HCT116 (cell line): ENCODE measurements at places on chromosomes 16 and 17. TPM values are rescaled to one million over a fixed set of nuclear protein-coding genes. Genes with fewer than 3 reads are reported as not detected.
A peak's percentile ranks its signal among the peaks of the same experiment; 100 is the strongest.

- no peak overlapping the region for H3K27ac ChIP-seq
- H3K36me3 ChIP-seq = 0 out of 2 replicates have a peak, but pooled peaks cover 4% of the 10 kb centered on the region
- H3K4me1 ChIP-seq = peaks cover 10% of the 10 kb centered on the region; the same call in 1 of the 2 replicates
- H3K27me3 ChIP-seq = no peaks in the 10 kb centered on the region
Measured at GRCh38 chr17:43363181-43363925, 35.4 kb upstream of the ARL4D start.

- H3K36me3 ChIP-seq = no peaks in the 10 kb centered on the region
- H3K4me3 ChIP-seq = no peak overlapping the region
- H3K4me1 ChIP-seq = peaks cover 43% of the 10 kb centered on the region
Measured at GRCh38 chr17:72562615-72563188, 441.9 kb downstream of the SOX9 start.

- peaks cover 18% of the 10 kb centered on the region for H3K4me1 ChIP-seq
- DNase-seq = no peak
- no peaks in the 10 kb centered on the region for H3K27me3 ChIP-seq
- H3K4me3 ChIP-seq = peak overlapping the region; percentile 69
- H3K36me3 ChIP-seq = no peaks in the 10 kb centered on the region
- H3K27ac ChIP-seq = peak overlapping the region; percentile 31; the same call in 1 of the 2 replicates
Measured at GRCh38 chr16:71564335-71564967, 12.4 kb downstream of the TAT start.

- H3K4me3 ChIP-seq = no peak overlapping the region
- no peak overlapping the region for H3K27ac ChIP-seq
- no peaks in the 10 kb centered on the region; the same call in 1 of the 2 replicates for H3K4me1 ChIP-seq
- DNase-seq = no peak
- H3K27me3 ChIP-seq = no peaks in the 10 kb centered on the region
Measured at GRCh38 chr17:3988297-3989040, 24.2 kb upstream of the ATP2A3 start.

DNA sequence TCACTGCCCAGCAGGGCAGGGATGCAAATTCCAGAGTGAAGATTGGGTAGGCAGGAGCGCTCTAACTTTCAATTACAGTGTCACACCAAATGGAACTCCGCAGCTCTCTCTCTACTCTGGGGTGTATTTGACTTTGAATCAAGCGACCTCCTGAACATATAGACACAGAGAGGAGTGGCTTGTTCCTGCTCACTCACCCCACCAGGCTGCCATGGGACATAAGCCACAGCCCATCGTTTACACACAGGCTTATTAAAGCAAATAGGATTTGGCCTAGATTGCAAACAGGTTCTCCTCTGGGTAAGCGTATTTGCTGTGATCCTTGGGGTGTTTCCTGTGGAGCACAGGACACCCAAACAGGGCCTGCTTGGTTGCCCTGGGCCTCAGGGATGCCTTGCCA, 281.6 kb upstream of the CCL2 start:
- H3K27me3 ChIP-seq = no peaks in the 10 kb centered on the region
- H3K4me1 ChIP-seq = no peaks in the 10 kb centered on the region
- no peak overlapping the region for H3K4me3 ChIP-seq

DNA sequence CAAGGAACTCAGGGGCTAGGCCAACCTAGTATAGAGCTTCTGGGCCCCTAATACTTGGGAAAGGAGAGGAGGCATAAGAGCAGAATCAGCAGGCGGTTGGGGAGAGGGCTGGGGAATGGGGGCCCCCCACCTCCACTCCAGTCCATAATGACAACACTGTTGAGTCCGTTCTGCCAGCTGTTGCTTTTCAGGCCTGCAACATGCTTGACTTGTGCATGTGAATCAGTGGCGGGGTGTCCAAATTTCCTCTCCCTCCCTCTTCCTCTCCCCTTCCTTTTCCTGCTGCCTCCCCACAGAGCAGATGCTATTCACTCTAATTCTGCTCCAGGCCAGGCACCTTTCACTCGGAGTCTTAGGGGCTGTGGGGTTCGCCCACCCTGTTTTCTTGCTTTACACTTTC, 31.7 kb downstream of the SGSM2 start:
- H3K4me3 ChIP-seq = no peak overlapping the region
- H3K4me1 ChIP-seq = no peaks in the 10 kb centered on the region
- H3K27ac ChIP-seq = no peak overlapping the region
- H3K27me3 ChIP-seq = no peaks in the 10 kb centered on the region
- H3K36me3 ChIP-seq = no peaks in the 10 kb centered on the region; the same call in none of the 2 replicates

DNA sequence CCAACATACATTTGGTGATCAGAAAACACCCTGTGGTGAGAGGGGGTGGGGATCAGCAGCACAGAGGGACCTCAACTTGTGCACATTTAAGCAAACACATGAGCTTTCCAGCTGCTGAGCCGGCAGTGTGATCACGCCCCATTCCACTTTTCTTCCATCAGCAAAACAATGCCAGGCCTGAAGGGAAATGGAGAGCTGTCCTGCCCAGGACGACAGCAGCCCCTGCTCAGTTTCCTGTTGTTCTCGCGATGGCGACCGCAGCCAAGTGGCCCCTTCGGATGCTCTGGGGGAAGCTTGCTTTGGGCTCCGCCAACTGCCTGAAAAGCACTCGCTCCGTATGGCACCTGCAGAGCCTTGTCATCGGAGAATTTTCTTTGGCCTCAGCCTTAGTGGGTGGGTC, 272.3 kb downstream of the FOXL1 start:
- H3K36me3 ChIP-seq = no peaks in the 10 kb centered on the region
- H3K4me1 ChIP-seq = no peaks in the 10 kb centered on the region
- H3K27me3 ChIP-seq = peaks cover 22% of the 10 kb centered on the region

GRCh38 chr17:51703361-51704341, 443.3 kb downstream of the UTP18 start:
- H3K4me1 ChIP-seq = no peaks in the 10 kb centered on the region
- DNase-seq = no peak
- no peak overlapping the region for H3K27ac ChIP-seq
- no peak overlapping the region for H3K4me3 ChIP-seq
- no peaks in the 10 kb centered on the region for H3K36me3 ChIP-seq
- H3K27me3 ChIP-seq = 0 out of 2 replicates have a peak, but pooled peaks cover 5% of the 10 kb centered on the region

GRCh38 chr17:82383411-82383810, 11.8 kb downstream of the UTS2R start:
- H3K4me3 ChIP-seq = no peak overlapping the region
- H3K27me3 ChIP-seq = no peaks in the 10 kb centered on the region
- no peak overlapping the region for H3K27ac ChIP-seq
- no peak for DNase-seq
- peaks cover 15% of the 10 kb centered on the region for H3K4me1 ChIP-seq

The CSH1 gene
- total RNA-seq = not detected

DNA sequence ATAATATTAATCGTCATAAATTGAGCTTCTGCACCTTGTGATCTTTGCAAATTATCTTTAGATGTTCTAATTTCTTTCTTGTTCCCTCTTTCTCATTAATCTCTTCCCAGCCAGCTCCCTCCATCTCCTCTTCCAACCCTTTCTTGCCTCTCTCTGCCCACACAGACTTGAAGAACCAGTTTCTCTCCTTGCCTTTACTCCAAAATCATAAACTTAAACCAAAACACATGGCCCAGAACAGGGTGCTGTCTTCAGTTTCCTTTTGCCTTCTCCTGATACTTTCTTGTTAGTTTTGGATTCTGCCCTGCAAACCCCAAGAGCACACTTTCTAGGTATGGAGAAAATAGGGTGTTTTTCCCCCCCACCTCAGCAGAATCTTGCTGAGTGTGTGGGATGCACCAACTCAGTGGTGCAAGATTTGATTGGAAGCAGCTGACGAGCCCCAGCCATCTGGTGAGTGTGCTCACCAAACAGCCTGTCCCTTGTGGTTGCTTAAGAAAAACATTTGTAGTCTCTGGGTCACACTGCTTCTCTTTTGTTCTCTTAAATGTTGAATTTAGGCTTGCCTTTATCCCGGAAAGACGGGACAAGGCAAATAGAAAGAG, 175.8 kb upstream of the MAF start:
- DNase-seq = no peak
- no peak overlapping the region for H3K4me3 ChIP-seq
- H3K27me3 ChIP-seq = no peaks in the 10 kb centered on the region
- no peak overlapping the region for H3K27ac ChIP-seq

The KCNJ16 gene
- not detected for total RNA-seq

- no peak overlapping the region for H3K4me3 ChIP-seq
- H3K4me1 ChIP-seq = no peaks in the 10 kb centered on the region
- no peak overlapping the region for H3K27ac ChIP-seq
- H3K27me3 ChIP-seq = no peaks in the 10 kb centered on the region
- no peak for DNase-seq
Measured at GRCh38 chr17:45672301-45672700, 111.8 kb upstream of the CRHR1 start.

DNA sequence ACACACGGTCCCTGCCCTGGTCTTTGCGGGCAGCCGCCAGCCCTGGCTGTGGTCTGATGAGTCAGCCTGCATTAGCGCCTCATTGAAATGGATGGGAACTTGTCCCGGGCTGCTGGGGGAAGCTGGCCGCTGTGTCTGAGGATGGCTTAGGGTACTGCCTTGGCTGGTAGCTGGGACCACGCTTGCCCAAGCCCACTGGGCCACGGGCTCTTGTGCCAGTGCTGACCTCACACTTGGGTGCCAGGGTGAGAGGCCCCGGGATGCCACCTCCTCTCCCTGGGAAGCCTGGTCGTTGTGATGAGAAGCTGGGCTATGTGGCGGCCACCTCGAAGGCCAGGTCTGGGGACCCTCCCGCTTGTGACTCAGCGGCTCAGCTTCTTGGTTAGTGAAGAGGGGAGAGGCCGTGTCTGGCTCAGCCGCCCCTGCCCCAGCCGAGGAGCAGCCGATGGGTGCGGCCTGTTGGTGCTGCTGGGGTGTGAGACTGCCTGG, 10.7 kb downstream of the CACNA1H start:
- no peak overlapping the region for H3K27ac ChIP-seq
- H3K36me3 ChIP-seq = no peaks in the 10 kb centered on the region
- no peak overlapping the region for H3K4me3 ChIP-seq

DNA sequence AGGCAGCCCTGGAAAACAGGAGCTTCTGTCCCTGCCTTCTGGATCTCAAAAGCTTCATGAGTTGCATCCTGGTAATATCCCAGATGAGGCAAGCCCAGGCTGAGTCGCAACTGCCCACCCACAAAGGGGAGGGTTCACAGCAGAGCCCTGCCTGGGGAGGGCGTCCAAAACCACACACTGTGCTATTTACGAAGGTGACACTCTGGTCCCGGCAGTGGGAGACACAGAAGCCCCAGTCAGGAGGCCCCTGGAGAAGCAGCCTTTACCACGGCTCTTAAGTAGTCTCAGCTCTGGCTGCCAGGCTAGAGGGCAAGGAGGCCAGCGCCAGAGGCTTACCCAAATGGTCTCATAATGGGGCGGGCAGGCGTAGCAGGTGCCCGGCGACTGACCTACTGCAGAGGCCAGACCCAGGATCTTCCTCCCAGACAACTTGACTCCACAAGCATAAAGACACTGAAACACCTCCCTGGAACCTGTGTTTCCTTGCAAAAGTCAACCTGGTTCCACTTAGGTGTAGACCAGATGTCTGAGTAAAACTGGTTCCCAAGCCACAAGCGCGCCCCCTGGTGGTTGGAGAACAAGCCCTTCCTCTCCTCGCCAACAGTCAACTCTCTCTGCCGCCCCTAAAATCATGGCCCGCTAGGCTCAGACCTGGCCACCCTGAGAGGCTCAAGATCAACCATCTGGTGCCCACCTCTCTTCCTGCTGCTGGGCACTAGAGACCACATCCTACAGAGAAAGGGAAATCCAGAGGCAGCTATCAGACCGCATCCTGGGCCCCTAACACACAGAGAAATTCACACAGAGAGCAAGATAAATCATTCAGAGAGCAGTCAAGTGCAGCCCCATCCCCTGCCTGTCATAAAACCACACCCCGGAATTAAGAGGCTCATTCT, 5.2 kb downstream of the AXIN2 start:
- peak overlapping the region; percentile 15; the same call in 1 of the 2 replicates for H3K4me3 ChIP-seq
- peak overlapping the region; percentile 86 for H3K27ac ChIP-seq
- DNase-seq = peak; percentile 66
- no peaks in the 10 kb centered on the region for H3K36me3 ChIP-seq

DNA sequence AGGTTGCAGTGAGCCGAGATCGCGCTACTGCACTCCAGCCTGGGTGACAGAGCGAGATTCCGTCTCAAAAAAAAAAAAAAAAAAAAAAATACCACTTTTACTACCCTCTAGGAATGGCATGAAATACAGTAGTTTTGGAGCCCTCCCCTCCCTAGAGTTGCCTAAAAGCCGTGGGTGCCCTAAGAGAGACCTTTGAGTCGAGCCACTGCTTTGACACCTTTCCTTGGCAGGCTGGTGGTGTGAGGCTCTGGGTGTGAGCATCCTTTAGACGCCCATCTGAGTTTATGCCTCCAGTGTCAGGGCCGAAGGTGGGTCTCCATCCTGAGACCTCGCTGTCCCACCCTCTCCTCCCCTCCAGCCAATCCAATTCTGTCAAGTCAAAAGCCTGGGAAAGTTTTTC, 46.2 kb downstream of the RAP1GAP2 start:
- no peak overlapping the region for H3K27ac ChIP-seq
- H3K4me3 ChIP-seq = no peak overlapping the region
- DNase-seq = no peak
- no peaks in the 10 kb centered on the region; the same call in 1 of the 2 replicates for H3K4me1 ChIP-seq
- H3K27me3 ChIP-seq = no peaks in the 10 kb centered on the region

The PEMT gene
- total RNA-seq = 52.1 TPM

DNA sequence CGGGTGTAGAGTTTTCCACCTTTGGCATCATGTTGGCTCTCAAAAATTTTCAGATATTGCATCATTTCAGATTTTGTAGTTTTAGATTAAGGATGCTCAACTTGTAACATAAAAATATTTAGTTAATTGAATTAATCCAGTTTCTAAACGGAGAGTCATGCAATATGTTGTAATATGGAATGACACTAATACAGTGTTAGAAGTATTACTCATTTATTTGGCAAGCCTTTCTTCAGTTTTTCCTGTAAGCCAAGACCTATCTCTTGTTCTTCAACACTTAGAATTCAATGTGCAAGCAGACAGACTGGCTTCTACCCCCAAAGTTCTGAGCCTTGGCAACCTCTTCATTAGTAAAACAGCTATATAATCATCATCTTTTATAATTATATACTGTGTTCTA, 985.0 kb upstream of the GOT2 start:
- no peak for DNase-seq
- no peaks in the 10 kb centered on the region for H3K36me3 ChIP-seq
- no peak overlapping the region for H3K27ac ChIP-seq
- H3K4me1 ChIP-seq = no peaks in the 10 kb centered on the region
- H3K4me3 ChIP-seq = no peak overlapping the region
- H3K27me3 ChIP-seq = no peaks in the 10 kb centered on the region

GRCh38 chr16:1363501-1364041, 11.8 kb downstream of the GNPTG start:
- no peak overlapping the region for H3K4me3 ChIP-seq
- peak; percentile 23 for DNase-seq

The MYO19 gene
- 167 TPM for total RNA-seq

The TVP23B gene
- 47.8 TPM for total RNA-seq

The DPEP3 gene
- total RNA-seq = not detected

The HOXB8 gene
- 44.7 TPM for total RNA-seq

- peak within 1 kb of the TSS; percentile 98 for H3K27ac ChIP-seq
- peaks cover 12% of the 10 kb centered on the region; the same call in 1 of the 2 replicates for H3K36me3 ChIP-seq
- H3K4me1 ChIP-seq = peaks cover 26% of the 10 kb centered on the region
- DNase-seq = peak; percentile 90
- H3K27me3 ChIP-seq = no peaks in the 10 kb centered on the region
Measured at GRCh38 chr17:8248751-8249607, at the start of gene PFAS. Gene PFAS, plus strand, starts transcription at chr17:8249289. Its CDS starts 4,649 bp downstream, at chr17:8253938.

GRCh38 chr17:76997981-76998531, 129.9 kb downstream of the MGAT5B start:
- H3K4me3 ChIP-seq = no peak overlapping the region
- DNase-seq = no peak
- H3K27me3 ChIP-seq = peaks cover 4% of the 10 kb centered on the region; the same call in 1 of the 2 replicates
- no peak overlapping the region for H3K27ac ChIP-seq

- no peak overlapping the region for H3K27ac ChIP-seq
- H3K36me3 ChIP-seq = no peaks in the 10 kb centered on the region
- no peaks in the 10 kb centered on the region for H3K4me1 ChIP-seq
Measured at GRCh38 chr17:16889088-16889465, 82.8 kb downstream of the TNFRSF13B start.

The PARD6A gene
- total RNA-seq = 5.6 TPM

The ITGA2B gene
- total RNA-seq = 7.6 TPM
